ENCODE measurements at places on chromosomes 1 and 21.
A peak's percentile ranks its signal among the peaks of the same experiment; 100 is the strongest.

DNA sequence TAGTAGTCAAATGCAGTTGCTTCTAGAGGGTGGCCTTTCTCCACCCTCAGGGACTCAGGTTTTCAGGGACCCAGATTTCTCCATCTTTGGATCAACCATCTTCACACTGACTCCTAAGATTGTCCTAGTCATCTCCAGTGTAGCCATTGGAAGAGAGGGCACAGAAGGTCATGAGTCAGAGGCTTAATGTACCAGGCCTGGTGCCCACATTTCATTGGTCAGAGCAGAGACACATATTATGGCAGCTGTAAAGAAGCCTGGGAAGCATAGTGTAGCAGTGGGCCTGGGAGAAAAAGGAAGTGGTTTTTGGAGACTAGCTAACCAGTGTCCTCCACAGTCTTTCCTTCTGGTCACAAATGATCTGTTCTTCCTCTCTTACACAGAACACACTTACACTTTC is 122.5 kb downstream of the GIPC2 start:
- DNase-seq: no peak

GRCh38 chr1:118122234-118123004 is 62.6 kb downstream of the SPAG17 start:
- DNase-seq: no peak

- DNase-seq: no peak
Measured at GRCh38 chr1:27570356-27570755, 33.6 kb downstream of the AHDC1 start.

DNA sequence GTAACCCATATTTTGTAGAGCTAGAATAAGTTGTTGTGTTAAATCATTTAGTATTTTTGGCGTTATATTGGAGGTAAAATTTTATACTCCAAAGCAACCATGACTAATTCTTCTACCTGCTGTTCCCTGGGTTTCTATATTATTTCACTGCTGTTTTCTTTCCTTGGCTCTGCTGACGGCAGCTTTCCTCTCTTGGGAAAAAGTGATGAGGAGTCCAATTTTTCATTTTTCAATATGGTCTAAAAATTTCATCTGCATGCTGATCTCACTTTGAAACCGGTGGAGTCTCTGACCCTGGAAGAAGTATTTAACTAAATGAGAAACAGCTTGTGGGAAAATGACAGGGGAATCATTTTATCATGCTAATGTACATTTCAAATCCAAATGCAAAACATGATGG is 110.2 kb downstream of the IFI44 start:
- DNase-seq: no peak

DNA sequence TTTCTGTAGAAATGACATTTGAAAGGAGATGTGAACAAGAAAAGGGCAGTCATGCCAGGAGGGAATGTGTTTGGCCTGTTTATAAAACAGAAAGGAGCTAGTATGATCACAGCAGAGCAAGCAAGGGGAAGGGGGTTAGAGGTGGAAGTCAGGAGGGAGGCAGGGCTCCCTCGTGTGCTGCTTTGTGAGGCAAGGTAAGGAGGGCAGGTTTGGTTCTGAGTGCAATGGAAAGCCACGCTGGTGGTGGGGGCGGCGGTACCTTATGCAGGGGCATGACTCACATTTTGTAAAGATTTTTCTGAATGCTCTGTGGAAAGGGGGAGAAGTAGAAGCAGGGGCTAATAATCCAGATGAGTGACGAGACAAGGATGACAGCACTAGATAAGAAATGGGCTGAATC is 197.5 kb upstream of the C8B start:
- DNase-seq: no peak

DNA sequence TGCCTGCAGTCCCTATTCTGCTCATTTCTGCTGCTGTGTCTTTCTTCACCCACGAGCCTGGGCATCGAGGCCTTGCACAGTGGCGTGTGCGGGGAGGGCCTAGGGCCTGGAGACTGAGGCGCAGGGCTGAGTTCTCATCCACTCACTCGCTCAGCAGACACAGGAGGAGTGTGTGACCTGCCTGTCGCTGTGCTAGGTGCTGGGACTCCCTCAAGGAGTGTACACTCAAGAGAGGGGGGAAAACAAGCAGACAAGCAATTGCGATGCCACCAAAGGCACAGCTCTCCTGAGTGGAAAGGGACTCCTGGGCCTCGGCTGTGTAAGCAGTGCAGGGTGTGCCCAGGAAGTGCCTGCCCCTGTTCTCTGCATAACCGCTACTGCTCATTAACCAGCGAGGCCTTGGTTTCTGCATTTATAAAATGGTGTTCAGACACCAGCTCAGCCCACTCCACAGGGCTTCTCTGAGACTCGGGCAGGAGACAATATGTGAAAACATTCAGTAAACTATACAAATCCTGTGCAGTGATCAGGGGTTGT is 4.2 kb downstream of the RD3 start:
- no peak for DNase-seq

- no peak for DNase-seq
Measured at GRCh38 chr1:219430419-219430818, 182.5 kb downstream of the ZC3H11B start.

GRCh38 chr1:40665335-40666171 is at the start of gene RIMS3:
TSS of gene RIMS3 (minus strand) at chr1:40665682. CDS start at chr1:40641925, 23,757 bp downstream.
- DNase-seq: peak; percentile 74

DNA sequence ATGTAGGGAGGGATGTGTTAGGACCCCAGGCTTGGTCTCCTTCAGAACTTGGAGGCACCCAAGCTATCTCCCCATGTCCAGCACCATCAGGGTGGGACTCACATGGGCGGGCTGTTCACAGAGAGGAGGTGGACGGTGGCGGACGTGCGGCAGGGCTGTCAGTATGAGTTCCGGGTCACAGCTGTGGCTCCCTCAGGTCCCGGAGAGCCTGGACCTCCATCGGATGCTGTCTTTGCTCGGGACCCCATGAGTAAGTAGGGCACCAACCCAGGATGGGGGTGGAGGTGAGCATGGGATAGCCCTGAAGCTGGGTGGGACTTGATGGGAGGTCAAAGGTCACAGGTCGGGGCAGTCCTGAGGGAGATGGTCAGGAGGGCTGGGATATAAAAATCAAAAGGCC is 27.8 kb downstream of the IGFN1 start:
- DNase-seq: no peak

DNA sequence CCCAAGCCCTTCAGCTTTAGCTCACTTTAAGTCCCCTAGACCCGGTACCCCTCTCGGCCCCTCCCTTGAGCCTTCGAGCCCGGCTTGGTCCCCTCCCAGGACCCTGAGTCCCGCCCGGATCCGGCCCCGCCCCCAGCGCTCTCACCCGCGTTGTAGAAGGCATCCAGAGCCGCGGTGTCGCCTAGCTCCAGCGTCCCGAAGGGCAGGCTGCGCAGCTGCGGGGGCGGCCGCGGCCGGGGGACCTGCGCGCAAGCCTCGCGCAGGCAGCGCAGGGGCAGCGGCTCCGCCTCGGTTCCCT is 699 bp downstream of the MAP3K6 start:
- peak; percentile 73 for DNase-seq

GRCh38 chr1:52294580-52294979 is 71.4 kb downstream of the CC2D1B start:
- no peak for DNase-seq

All from HTR-8/SVneo (cell line).